ENCODE measurements at places on chromosomes 2 and 18.
A peak's percentile ranks its signal among the peaks of the same experiment; 100 is the strongest.

DNA sequence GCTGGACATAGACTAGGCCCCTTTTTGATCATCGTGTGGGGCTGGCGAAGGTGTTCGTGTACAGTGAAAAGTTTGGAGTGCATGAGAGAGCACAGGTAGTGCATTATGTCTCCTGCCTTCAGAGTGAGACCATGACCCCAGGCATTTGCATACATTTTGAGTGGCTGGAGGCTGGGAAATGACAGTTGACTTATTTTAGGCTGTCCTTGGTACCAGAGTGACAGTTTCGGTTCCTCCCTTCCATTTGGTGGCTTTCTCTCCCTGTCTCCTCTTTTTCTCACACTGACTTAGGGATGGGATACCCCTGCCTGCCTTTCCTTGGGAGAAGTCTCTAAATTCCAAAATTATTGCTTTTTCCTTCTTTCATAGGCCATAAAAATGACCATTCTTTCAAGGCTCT is 20.1 kb downstream of the SERPINB12 start:
- DNase-seq, result no peak

DNA sequence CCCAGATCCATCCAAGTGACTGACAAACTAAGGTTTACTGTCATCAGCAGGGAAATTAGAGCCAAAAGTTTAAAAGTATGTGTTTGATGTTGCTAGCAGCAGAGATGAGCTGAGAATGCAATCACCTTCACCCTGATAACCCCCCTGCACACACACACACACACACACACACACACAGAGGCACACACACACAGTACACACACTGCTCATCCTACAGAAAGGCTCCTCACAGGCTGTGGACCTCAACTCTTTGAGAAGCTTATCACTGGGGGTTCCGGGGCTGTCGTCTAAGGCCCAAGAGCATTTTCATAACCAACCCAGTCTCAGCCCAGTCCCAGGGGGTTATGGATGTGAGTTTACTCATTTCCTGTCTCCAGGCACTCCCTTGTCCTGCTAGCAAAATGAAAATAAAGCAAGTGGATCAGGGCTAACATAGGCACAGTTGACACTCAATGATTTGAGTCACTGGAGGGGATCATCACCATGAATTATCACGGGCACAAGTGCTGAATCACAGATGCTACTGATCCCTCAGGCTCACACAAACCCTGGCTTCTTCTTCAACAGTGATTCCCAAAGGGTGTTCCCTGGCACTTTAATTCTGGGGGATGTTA is 76.6 kb downstream of the ALK start:
- no peak for DNase-seq

GRCh38 chr2:25481381-25482300 is 139.9 kb upstream of the DNMT3A start:
- DNase-seq, result no peak

DNA sequence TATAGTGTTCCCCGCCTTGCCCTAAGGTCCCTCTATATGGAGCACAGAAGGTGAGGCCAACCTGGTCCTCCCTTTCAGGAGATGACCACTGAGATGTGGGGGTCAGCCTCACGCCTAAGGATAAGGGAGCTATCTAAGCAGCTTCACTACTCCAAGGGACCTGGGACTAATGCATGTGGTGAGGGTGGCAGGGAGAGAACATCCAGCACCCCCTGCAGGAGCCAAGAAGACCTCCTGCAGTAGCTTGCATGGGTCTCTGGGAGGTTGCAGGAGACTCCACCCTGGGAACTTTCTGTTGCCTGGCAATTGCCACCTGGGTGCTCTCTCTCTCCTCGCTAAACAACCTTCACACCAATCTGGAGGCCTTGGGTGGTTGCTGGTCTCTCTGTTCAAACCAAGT is 93.0 kb upstream of the KLHL29 start:
- no peak for DNase-seq

DNA sequence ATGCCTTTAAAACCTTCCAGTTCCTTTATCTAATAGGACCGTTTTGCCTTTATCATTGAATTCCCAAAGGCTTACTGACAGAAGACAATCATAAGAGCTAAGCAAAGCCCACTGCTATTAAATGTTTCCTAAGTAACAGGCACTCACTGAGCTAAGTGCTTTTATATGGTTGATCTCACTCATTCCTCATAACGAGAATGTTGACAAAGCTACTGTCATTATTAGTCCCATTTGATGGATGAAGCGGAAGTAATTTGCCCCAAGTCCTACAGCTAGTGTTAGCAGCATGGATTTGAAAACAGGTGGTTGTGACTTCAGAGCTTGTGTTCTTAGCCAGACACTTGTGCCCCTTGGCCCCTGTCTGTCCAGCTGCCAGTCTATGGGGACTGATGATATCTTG is 134.8 kb upstream of the SERPINE2 start:
- no peak for DNase-seq

GRCh38 chr2:112884869-112885505 is 26.0 kb upstream of the IL37 start:
- peak; percentile 38 for DNase-seq

DNA sequence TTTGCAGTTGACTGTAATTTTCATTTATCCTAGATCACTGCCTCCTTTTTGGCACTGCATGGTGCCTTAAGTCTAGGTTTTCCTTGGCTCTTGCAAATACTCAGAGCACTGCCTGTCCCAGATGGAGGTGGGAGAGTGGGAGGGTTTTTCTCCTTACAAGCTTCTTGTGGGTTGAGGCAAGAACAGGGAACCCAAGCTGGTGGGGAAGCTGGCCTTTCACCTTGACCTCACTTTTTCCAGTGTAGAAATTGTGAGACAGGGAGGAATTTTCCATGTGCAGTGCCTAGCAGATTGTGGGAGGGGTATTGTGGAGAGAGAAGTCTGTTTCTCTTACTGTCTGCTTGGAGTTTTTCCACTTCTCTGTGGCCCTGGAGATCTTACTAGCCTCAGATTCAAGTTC is 21.5 kb downstream of the GALNT1 start:
- no peak for DNase-seq

GRCh38 chr2:39706312-39706711 is 40.6 kb downstream of the TMEM178A start:
- no peak for DNase-seq

- no peak for DNase-seq
Observed at GRCh38 chr2:153311432-153311831, 167.1 kb downstream of the RPRM start.

DNA sequence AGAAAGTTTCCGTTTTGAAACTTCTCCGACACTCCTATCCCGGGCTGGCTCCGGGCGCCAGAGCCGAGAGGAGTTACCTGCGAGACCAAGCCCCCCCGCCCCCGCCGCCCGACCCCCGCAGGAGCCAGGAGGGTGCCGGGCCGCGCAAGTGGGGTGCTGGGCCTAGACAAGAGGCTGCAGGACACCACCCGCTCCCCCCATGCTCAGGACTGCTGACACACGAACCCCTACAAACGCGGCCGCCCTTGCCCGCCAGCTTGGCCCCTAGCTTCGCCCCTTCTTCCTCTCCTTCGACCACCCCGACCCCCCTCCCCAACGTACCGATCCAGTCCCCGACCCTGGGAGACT is 497 bp downstream of the PLA2R1 start:
- no peak for DNase-seq

DNA sequence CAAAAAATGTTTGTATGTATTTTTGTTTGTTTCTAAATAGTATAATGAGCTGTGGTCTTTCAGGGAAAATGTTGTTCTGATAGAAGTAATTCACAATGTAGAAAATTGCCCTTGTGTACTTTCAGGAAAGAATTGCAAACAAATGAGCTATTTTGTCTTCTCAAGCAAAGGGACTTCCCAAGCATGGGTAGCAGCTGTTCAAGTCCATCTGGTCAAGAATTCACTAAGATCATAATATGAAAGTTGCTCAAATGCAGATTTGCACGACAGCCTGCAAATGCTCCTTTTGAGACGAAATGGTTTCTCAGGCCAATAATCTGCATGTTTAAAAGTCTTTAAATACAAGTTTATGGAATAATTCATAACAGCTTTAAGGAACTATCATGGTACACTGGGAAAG is 51.9 kb upstream of the HNMT start:
- DNase-seq, result no peak

DNA sequence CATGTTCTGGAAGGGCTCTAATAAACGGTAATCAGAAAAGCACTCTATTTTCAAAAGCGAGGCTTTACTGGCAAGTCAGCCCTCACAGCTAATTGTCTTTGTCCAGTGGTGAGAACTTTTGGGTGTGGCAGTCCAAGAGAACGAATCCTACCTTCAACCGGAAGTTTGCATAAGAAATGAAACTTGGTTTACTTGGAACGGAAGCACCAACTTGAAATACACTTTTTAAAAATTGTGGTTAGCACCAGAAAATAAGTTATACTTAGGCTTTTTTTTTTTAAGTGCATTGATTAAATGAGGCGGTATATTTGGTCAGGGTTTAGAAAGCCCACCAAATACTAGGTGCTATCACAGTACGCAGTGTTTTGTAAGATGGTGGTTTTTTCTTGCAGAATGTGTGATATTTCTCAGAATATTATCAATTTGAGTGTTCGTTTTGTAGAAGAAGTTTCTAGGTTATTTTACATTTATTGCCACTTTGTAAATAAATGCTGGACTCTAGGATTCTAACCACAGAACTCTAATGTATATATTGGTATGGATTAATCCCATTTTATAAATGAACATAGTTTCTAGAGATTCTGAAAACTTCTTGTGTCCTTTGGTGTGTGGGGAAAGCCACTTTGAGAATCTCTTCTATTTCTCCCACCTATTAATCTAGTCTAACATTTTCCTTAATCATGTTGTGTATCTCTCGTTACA is 1.2 kb downstream of the MYL12A start:
- DNase-seq, result peak; percentile 46

- DNase-seq, result no peak
Observed at GRCh38 chr2:177030451-177031105, 182.0 kb upstream of the HNRNPA3 start.

- no peak for DNase-seq
Observed at GRCh38 chr2:84496386-84496785, 19.9 kb upstream of the DNAH6 start.

All from Kasumi-1 (cell line).